ENCODE measurements at places on chromosomes 4 and X.

GRCh38 chr4:80619070-80619674 is 283.6 kb downstream of the CFAP299 start:
- no peak for DNase-seq

- DNase-seq, result no peak
Measured at GRCh38 chr4:16791460-16791859, 107.0 kb downstream of the LDB2 start.

DNA sequence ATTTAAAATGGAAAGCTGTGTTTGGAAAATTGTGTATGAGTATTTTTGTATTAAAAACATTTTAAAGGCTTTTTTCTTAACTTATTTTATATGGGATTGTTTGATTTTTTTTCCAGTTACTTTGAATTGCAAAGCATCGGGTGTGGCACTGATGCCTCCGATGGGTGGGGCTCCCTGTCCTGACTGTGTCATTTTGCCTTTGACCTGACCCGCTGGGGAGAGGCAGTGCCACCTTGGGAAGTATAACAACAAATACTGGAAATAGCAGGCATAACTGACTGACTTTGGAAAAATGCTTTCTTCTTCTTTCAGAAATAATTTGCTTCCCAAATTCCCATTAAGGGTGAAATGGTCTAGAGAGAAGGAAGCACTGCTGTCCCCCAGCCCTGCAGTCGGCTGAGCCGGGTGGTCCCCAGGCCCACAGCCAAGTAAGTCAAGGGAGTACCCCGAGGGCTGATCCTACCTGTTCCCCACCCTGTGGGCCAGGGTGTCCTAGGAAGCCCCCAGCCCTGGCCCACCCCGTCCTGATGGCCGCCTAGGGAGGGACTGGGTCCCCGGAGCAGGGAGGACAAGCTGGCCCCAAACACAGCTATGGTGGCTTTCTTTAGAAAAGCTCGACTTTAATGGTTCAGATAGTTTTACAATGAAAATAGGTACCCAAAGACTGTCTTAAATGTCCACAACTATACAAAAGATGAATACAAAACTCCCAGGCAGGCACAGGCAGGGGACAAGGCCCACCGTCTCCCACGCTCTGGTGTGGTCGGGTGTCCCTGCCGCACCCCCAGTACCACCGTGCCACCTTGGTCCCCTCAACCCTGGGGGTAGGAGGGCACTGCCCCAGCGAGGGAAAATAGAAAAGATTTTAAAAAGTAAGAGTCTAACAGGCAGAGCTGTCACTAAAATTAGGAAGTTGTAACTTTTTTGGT is 26.4 kb downstream of the NELFA start:
- no peak for DNase-seq

- DNase-seq, result peak; percentile 47
Measured at GRCh38 chr4:107837776-107838618, 13.3 kb downstream of the SGMS2 start.

DNA sequence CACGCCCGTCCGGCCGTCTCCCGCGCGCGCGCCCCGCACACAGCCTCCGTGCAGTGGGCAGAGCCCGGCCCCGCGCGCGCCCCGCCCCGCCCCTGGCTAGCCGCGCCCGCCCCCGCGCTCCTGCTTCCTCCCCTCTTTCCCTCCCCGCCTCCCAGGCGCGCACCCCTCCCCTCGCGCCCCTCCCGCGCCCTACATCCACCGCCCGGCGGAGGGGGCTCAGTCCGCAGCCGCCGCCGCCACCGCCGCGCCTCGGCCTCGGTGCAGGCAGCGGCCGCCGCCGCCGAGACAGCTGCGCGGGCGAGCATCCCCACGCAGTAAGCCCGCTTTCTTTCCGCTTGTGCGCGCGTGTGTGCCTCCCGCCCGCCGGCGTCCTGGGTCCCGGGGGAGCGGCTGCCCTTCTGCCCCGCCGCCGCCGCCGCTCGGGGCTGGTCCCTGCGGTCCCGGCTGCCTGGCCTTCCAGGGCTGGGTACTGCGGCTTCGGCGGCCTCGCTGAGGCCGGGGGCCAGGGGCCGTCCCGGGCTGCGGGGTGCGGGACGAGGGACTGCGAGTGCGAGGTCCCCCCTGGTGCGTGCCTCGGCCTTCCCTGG is at the start of gene FHL1:
Gene FHL1, plus strand, starts transcription at position 219 of the 587 bp plus-strand sequence.
- no peak for DNase-seq

DNA sequence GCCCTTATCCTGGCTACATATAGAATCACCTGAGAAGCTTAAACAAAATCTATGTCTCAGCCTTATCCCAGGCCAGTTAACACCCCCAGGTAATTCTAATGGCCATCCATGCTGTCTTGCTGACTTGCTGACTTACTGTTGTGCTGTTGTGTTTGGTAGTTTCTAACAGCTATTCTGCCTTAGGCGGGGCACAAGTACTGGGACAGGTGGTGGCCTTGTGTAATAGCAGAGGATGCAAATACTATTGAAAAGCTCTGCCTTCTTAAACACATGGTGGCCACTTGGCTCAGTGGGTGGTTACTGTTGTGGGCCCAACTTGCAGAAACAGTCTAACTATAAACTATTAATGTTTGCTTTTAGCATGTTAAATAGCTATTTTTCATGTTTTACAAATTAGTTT is 56.2 kb downstream of the CDS1 start:
- DNase-seq, result no peak

DNA sequence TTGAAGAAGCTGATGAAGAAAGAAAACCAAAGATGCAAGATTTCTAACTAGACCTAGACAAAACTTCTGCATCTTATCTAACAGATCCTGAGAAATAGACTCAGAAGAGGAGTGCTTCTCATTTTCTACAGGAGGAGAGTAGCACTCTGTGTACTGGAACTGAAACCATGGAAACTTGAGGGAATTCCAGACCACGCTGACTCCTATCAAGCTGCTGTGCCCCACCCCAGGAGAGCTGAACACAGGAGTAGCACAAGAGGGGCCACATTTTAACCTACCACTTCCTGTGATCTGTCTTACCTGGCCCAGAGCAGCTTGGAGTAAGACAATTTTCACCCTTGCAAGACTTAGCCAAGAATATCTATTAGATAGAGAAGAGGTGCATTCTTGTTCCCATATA is 248.9 kb downstream of the SCFD2 start:
- peak; percentile 59 for DNase-seq

- DNase-seq, result peak; percentile 3
Measured at GRCh38 chr4:40856840-40857362, 107.1 kb downstream of the NSUN7 start.

DNA sequence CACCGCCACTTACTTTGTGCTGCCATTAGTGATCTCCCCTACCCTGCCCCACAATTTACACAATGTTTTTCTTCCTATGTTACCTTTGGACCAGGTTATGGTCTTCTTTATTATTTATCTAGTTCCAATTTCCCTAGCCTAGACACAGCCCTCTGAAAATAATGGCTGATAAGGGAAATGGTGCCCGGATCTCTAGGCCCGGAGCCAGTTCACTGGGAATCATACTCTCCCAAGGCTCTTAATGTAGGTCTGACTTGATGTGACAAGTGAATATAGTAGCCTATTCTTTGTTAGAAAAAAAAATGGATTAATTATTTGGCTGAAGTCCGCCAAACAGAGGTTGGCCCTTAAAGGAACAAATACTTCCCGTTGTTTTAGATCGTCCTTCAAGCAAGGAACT is 208.0 kb downstream of the RELL1 start:
- no peak for DNase-seq

Measured in stromal cell of bone marrow (primary cell).